ENCODE measurements at places on chromosomes 6 and 20.

DNA sequence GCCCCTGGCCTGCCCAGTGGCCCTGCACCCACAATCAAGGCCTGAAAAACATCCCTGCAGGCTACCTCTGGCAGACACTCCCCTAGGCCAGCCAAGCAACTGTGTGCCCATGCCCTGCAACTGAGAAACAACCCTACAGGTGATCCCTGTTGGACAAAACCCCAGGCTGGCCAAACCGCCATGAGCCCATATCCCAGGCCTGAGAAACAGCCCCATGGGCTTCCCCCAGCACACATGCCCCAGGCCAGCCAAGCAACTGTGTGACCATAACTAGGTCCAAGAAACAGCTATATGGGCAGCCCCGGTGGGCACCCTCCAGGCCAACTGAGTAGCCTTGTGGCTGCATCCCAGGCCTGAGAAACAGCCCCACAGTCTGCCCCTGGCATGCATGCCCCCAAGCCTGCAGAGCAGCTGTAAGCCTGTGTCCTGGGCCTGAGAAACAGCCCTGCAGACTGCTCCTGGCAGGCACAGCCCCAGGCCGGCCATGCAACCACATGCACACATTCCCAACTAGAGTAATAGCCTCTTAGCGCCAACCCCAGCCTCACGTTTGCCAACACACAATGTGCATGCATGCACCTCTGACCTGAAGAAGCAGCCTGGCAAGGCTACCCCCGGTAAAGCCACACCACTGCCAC is 41.0 kb upstream of the SRSF6 start:
- DNase-seq: no peak

DNA sequence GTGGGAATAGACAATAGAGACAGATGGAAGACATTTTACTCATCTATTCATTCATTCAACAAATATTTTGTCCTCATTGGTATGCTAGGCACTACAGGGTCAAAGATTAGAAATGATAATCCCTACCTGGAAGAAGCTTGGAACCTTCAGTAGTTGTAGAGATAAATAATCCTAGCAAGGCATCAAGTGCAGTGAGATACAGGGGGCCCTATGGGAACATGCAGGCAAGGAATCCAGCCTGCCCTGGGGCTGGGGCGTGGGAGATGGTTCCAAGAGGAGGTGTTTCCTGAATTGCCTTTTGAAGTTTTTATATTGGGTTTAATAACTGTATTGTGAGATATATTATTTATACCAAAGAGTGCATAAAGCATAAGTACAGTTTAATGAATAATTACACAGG is 64.5 kb downstream of the TRMT11 start:
- no peak for DNase-seq

- no peak for DNase-seq
Observed at GRCh38 chr6:30722280-30723112, 2.3 kb downstream of the TUBB start.

- DNase-seq: no peak
Observed at GRCh38 chr6:45491048-45491735, 113.5 kb upstream of the SUPT3H start.

GRCh38 chr6:14966096-14966905 is 279.6 kb upstream of the JARID2 start:
- no peak for DNase-seq

DNA sequence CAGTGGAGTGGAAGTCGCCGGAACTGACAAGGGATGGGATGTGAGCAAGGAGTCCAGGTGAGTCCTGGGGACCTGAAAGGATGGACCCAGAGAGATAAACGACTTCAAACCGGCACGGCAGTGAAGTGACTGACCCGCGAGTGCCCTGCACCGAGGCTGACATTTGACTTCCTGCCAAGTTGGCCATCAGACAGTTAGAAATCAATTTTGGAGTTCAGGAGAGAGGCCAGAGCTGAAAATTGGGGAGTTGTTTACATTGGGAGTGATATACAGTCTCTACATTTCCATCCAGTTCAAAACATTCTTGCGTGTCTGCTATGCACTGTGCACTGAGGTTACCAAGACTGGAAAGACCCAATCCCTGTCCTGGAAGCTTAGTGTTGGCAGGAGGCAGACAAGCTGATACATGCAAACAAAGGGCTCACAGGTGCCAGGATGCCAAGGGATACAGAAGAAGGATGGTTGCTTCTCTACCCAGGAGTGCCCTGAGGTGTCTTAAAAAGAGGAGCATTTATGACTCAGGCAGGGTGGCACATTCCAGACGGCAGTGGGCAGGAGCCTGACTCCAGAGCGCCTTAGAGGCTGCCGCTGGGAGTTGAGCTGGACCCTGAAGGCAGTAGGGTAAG is 186.6 kb downstream of the MTHFD1L start:
- DNase-seq: no peak

- DNase-seq: no peak
Observed at GRCh38 chr6:143125455-143125854, 64.8 kb downstream of the AIG1 start.

- no peak for DNase-seq
Observed at GRCh38 chr6:17677602-17678001, 29.1 kb downstream of the NUP153 start.

- DNase-seq: no peak
Observed at GRCh38 chr20:36462440-36463211, 78.7 kb upstream of the MYL9 start.

DNA sequence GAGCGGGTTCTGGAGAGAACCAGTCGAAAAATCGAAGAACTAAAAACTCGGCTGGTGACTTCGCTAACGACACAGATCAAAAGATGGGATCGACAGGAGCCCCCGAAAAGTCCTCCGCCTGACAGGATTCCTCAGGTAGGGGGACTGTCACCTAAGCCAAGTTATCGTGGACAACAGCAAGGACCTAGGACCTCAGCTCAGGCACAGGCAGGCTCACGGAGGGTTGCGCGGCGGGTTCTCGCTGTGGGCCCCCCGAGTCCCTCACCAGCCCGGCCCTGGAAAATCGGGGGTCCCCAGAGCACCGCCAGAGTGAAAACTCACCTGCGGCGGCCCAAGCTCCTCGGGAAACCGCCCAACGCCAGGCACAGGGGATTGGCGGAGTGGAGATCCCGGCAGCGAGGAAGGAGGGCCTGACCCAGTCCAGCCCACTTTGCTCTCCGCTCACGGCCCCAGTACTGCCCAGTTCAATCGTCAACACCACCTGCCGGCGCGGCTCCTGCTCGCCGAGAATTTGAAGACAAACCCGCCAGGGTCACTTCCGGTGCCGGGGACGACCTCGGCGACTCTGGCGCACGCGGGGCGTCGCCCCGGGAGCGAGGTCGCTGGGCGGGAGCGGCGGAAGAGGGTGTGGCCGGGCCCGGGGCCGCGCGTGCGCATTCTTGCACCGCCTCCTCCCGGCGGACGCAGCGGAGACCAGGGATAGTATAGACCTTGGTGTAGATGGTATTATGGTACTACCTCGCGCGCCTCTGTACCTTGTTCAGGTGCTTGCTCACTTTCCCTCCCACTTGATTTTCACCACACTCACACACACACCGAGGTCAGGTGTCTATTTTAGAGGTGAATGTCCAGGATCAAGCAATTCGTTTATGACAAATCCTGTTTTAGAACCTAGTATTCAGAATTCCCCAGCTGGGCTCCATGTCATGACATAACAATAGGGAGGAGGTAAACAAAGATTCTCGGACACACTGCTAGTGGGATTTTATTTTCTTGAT is at the start of gene KATNA1:
KATNA1 (minus strand) TSS at position 567 of the 998 bp plus-strand sequence. CDS start 10,167 bp downstream, outside the sequence.
- peak; percentile 34 for DNase-seq

- DNase-seq: no peak
Observed at GRCh38 chr6:109793021-109793420, 101.9 kb downstream of the FIG4 start.

- peak; percentile 66 for DNase-seq
Observed at GRCh38 chr20:37323985-37324384, 22.0 kb upstream of the SRC start.

GRCh38 chr6:139027620-139028182 is 844 bp upstream of the ABRACL start:
- DNase-seq: no peak

DNA sequence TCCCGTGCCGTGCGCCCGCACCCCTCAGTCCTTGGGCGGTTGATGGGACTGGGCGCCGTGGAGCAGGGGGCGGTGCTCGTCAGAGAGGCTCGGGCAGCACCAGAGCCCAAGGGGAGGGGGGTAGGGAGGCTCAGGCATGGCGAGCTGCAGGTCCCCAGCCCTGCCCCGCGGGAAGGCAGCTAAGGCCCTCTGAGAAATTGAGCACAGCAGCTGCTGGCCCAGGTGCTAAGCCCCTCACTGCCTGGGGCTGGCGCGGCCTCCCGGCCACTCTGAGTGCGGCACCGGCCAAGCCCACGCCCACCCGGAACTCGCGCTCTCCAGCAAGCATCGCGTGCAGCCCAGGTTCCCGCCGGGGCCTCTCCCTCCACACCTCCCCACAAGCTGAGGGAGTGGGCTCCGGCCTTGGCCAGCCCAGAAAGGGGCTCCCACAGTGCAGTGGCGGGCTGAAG is 16.4 kb downstream of the SOX4 start:
- DNase-seq: no peak

DNA sequence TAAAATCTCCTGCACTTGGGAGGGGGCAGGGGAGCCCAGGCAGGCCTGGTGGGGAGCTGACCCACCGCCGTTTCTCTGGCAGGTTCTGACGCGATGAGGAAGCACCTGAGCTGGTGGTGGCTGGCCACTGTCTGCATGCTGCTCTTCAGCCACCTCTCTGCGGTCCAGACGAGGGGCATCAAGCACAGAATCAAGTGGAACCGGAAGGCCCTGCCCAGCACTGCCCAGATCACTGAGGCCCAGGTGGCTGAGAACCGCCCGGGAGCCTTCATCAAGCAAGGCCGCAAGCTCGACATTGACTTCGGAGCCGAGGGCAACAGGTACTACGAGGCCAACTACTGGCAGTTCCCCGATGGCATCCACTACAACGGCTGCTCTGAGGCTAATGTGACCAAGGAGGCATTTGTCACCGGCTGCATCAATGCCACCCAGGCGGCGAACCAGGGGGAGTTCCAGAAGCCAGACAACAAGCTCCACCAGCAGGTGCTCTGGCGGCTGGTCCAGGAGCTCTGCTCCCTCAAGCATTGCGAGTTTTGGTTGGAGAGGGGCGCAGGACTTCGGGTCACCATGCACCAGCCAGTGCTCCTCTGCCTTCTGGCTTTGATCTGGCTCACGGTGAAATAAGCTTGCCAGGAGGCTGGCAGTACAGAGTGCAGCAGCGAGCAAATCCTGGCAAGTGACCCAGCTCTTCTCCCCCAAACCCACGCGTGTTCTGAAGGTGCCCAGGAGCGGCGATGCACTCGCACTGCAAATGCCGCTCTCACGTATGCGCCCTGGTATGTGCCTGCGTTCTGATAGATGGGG is 3.0 kb downstream of the PRND start:
- no peak for DNase-seq

DNA sequence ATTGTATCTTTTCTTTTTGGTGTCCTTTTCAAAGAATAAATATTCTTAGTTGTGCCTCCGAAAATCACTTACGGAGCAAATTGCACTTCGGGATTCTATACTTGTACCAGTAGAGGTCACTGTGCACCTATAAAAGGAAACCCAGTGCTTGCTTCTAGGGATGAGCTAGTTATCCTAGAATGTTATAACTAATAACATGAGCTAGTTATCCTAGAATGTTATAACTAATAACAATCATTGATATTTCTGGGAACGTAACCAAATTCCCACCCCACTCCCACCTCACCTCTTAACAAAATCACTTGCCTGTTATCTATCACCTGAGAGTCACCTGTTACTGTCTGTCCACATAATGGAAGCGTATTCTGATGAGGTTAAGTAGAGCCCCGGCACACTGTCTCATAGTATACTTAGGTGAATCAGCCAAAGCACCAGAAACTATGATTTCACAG is 126.9 kb upstream of the TIAM2 start:
- no peak for DNase-seq

DNA sequence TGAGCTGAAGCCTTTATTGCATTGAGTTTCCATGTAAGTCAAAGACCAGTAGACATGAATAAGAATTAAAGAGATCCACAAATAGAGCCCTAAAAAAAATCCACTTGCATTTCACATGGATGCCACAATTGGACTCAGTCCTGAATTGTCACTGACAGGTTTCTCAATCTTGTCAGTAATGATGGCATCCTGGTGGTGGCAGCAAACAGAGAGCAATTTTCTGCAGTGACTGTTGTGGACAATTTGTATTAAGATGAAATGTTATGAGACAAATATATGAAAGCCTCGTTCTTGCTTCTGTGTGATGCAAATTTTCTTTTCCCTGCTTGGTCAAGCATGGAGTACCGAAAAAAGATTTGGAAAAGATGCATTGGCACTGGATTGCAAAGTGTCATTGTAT is 278.9 kb downstream of the SAMD5 start:
- DNase-seq: no peak

DNA sequence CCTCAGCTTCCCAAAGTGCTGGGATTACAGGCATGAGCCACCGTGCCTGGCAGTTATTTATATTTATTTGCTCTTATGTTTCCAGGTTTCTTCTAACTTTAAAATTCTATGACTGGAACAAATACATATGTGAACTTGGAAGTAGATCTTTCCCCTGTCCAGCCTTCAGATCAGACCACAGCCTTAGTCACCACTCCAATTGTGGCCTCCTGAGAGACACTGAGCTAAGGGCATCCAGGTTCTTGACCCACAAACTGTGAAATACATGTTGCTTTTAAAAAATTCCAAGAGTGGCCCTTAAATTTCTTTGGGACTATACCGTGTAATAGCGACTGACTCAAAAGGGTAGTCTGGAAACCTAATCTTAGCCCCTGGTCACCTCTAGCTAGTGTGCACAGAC is 1.5 kb upstream of the ADGRG6 start:
- no peak for DNase-seq

DNA sequence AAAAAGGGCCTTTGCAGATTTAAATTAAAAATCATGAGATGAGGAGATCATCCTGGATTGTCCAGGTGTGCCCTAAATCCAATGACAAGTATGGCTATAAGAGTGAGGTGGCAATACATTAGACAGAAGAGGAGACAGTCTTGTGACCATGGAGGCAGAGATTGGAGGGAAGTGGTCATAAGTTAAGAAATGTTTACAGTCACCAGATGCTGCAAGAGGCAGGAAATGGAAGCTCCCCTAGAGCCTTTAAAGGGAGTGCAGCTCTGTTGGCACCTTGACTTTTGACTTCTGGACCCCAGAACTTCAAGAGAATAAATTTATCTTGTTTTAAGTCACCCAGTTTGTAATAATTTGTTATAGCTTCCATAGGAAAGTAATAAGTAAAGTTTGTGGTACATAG is 61.1 kb downstream of the HMGN3 start:
- no peak for DNase-seq

DNA sequence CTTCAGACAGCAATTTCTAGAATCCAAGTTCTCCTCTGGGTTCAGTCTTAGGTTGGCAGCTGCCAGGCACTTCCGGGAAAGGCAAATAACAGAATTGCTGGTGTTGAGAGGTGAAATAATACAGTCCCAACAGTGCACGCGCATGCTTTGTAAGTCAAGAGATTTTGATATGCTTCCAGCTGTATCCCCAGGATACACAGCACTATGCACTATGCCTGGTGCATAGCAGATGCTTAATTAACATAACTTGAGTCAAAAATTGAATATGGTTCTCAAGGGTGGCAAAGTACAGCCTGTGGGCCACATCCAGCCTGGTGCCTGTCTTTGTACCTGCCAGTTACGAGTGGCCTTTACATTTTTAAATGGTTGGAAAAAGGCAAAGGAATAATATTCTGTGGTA is 18.9 kb upstream of the PMEPA1 start:
- DNase-seq: no peak

- DNase-seq: no peak
Observed at GRCh38 chr20:3645309-3646066, 17.7 kb downstream of the GFRA4 start.
